ENCODE measurements at places on chromosomes 4 and X.

GRCh38 chr4:104330125-104330905 is 164.4 kb downstream of the CXXC4 start:
- no peak for DNase-seq

DNA sequence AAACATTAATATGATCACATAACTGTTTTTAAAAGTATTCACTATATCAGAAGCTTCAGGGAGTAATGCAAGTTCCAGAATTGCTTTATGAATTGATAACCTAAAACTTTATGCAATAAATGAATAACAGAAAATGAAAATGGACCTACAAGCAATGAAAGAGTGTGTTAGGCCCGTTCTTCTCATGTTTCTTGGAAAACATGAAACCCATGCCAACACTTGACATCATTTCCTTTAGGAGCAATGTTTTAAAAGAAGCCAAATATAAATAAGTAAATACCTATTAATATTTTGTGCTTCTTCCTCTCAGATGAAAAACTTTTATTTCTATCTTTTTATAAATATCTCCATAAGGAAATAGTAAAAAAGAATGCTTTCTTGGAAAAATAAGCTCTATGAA is 123.0 kb upstream of the GALNT7 start:
- no peak for DNase-seq

GRCh38 chr4:112257098-112257497 is 25.5 kb downstream of the AP1AR start:
- no peak for DNase-seq

DNA sequence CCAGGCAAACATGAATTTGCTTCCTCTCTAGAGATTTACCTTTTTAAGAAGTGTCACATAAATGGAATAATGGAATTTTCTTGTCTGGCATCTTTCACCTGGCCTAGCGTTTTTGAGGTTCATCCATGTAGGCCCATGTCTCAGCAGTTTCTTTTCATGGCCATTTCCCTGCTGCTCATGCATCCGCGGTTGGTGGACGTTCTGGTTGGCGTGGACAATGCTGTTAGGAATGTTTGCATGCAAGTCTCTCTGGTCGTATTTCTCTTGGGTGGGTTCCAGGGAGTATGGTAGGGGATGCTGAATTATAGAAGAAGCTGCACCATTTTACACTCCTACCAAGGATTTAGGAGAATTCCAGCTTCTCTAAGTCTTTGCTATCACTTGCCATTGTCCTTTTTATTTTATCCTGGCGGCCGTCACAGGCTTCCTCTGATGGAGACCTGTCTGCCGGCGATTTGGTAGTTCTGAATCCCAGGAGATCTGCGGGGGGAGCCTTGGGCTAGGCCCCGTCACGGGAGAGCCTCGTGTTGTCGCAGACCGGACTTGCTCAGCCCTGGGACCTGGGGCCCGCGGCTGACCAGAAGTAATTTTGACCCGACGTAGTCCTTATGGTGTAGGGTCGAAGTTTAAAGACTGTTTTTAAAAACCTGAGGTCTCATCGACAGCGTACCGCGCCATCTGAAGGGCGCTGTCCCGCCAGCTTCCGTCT is 56.9 kb upstream of the TADA2B start:
- no peak for DNase-seq

DNA sequence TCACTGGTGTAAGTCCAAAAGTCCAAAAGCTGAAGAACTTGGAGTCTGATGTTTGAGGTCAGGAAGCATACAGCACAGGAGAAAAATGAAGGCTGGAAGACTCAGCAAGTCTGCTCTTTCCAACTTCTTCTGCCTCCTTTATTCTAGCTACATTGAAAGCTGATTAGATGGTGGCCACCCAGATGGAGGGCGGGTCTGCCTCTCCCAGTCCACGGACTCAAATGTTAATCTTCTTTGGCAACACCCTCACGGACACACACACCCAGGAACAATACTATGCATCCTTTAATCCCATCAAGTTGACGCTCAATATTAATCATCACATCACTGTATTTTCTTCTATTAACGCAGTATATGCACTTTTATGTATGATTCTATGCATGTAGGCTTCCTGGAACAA is 931.6 kb upstream of the GRIA3 start:
- no peak for DNase-seq
